ENCODE measurements at places on chromosomes 3 and 15.

DNA sequence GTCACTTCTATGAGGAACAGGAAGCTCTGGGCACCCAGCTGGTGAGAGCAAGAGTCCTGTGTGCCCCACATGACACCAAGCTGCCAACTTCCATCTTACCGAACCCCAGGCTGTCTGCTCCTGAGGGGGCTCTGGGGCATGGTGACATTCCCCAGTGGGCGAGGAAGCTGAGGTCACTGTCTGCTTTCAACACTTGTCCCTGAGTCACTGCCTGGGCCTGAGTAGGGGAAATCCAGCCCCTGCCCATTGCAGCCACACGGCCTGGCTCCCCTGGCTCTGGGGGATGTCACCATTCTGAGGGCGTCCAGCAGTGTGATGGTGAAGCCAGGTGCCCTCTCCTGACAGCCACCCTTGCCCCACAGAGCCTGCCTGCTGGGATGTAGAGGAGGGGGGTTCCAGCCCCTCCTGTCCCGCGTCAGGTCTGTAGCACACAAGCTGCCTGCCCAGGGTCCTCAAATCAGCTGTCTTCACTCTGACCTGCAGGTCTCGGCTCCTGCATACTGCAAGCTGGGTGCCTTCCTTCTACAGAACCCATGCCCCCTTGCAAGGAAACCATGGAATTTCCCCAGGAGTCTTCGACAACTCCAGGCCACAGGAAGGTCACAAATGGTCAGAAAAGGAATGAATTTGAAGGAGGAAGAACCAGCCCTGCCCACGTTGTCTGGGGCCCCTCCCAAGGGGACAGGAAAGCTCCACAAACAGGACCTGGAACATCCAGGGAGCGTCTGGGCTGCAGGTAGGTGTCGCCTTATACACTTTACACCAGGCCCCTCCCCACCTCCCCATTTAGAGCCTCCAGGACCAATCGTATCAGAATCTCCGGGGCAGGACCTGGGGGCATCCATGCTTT lies 69.9 kb upstream of the GATM start:
- DNase-seq: no peak

GRCh38 chr3:178517665-178518334 lies 18.4 kb upstream of the KCNMB2 start:
- DNase-seq: no peak

- DNase-seq: no peak
Observed at GRCh38 chr3:41286305-41286704, 87.0 kb downstream of the CTNNB1 start.

GRCh38 chr3:111810909-111811308 lies 48.2 kb upstream of the PHLDB2 start:
- no peak for DNase-seq

GRCh38 chr15:64943512-64944225 lies 32.0 kb downstream of the ANKDD1A start:
- no peak for DNase-seq

DNA sequence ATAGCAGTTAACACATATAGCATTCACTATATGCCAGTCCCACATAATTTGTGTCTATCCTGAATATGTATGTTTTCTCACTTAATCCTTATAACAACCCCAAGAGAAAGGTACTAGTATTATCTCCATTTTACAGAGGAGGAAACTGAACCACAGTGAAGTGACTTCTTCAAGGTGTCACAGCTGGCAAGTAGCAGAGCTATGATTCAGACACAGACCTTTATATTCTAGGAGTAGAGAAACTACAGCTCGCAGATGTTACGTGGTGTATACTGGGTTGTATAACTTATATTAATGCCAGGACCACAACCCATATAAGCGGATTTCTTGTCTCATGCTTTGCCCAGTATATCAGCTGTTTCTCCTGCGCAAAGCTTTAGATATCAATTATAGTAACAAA lies 29.5 kb upstream of the ICE2 start:
- no peak for DNase-seq

GRCh38 chr3:4425707-4426106 lies 41.4 kb downstream of the SUMF1 start:
- DNase-seq: no peak

GRCh38 chr15:49418811-49419210 lies 4.2 kb upstream of the FGF7 start:
- DNase-seq: no peak

- DNase-seq: no peak
Observed at GRCh38 chr3:190596349-190597285, 82.7 kb downstream of the IL1RAP start.

DNA sequence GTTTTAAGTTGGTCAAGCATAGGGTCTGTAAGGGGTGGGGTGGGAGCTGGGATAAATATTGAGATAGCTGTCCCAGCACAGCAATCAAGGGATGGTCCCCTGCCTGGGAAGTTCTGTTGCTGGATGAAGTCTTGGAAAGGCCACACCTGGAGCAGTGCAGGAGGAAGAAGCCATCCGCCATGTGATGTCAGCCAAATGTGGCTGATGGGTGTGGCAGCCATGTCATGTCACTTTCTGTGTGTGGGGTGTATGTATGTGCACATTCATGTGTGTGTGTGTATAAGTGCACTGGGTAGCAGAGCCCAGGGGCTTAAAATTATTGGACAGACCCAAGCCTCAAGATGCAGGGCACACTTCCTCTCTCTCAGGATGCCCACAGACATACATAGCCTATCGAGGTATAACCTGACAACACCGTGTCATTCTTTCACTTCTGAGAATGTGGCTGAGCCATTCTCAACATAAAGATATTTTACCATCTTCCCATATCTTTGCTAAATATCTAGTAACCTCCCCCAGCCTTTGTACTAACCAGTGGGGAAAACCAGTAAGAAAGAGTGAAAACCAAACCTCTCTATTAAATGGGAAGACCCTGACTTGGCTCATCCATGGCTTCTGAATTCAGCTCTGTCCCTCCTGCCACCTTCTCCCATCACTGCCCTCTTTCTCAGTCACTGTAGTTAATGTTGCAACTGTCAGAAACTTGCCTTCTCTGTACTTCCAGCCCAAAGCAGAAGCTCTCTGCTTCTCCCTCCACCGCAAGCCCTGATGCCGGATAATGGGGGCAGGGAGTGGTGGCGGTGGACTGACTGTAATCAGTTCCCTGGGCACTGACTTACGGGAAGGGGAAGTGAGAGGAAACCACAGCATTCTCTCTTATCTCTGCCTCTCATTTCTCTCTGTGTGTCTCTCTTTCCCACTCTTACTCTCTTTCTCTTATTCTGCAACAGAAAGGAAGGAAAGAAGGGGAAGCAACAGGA lies 11.2 kb downstream of the TNFSF10 start:
- no peak for DNase-seq

DNA sequence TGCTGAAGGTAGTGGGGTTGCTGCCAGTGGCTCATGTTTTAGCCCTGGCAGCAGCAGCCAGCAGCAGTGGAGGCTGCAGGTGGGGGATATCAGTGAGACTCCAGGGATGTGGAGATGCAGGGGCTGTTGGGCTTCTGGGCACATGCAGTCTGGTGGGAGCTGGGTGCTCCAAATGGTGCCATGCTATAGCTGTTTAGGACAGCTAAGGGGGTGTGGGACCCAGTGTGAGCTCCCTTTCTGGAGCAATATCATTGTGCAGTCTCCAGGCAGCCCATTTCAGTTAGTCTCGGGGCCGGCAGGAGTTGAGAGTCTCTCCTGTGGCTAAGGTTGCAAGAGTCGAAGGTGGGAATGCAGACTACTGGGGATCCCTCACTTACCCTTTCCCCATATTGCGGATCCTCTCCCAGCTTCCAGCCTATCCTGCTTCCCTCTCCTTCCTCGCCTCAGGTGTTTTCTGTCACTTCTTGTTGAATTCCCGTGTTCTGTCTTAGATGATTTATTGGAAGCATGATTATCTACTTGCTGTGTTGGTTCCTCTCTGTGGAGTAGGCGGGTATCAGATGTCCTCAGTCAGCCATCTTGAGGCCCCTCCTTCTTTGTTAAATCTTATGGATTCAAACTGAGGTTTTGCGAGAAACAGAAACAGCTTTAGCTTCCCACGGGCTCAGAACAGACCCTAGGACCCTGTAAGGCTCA lies 112.0 kb downstream of the FAM43A start:
- no peak for DNase-seq

GRCh38 chr15:72153269-72154000 lies 35.2 kb downstream of the SENP8 start:
- no peak for DNase-seq

DNA sequence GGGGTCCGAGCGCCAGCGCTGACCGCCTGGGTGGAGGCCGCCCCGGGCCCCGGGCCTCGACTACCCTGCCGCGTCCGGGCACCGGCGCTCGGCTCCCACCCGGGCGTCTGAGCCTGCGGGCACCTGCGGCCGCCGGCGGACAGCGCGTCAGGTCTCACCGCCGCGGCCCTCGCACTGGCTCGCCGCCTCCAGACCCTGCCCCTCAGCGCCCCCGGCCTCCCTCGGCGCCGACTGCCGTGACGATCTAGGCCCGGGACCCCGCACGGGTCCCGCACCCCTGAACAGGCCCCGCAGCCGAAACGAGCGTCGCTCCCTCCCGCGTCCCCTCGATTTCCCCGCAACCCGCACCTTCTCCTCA lies 297 bp downstream of the PRC1 start:
- no peak for DNase-seq

GRCh38 chr15:74294010-74294409 lies 57.9 kb downstream of the CCDC33 start:
- DNase-seq: no peak

DNA sequence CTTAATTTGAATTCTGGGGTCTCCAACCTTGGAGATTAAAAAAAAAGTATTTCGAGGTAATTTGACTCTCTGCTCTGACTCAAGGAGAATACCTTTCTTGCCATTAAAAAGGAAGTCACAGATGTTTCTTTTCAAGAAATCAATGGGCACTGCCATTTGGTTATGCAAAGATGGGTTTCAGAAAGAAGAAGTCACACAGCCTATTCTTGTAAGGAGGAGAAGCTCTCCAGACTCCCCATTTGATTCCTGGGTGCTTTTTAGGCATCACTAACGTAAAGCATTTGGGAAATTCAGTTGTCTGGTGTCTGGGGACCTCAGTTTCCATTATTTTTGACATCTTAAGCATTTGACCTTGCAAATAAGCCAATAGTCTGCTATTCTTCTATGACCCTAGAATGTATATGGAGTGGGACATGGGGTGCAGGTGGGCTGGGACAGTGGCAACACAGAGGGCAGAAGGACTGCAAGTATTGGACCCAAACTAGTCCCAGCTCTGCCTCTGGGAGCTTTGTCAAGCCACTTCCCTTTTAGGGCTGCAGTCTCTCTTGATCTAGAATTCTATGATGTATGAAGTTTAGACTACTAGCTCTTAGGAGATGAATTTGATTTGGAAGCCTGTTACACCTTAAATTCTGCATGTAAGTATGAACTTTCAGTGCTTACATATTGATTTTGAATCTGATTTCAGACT lies 27.8 kb downstream of the IL5RA start:
- DNase-seq: no peak

DNA sequence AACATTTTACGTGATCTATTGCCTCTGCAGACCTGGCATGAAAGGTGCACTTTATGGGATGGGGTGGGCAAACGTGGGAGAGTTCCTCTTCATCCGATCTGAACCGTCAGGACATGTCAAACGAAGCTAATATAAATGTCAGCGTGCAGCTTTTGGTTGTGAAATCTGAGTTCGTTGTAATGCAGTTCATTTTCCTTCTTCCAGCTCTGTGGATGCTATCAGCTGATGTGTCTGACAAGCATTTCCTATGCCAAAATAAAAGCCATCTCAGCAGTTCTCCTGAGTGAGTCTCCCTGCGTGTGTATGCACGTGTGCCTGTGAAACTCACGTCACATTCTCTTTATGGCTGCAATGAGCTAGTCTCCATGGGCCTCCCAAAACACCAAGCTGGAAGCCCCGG lies 512.3 kb downstream of the MCTP2 start:
- DNase-seq: no peak

GRCh38 chr3:113096188-113096892 lies 105.6 kb downstream of the GTPBP8 start:
- no peak for DNase-seq

- no peak for DNase-seq
Observed at GRCh38 chr15:87201986-87202385, 1054.6 kb downstream of the NTRK3 start.

- no peak for DNase-seq
Observed at GRCh38 chr3:33575311-33575710, 135.1 kb upstream of the UBP1 start.

DNA sequence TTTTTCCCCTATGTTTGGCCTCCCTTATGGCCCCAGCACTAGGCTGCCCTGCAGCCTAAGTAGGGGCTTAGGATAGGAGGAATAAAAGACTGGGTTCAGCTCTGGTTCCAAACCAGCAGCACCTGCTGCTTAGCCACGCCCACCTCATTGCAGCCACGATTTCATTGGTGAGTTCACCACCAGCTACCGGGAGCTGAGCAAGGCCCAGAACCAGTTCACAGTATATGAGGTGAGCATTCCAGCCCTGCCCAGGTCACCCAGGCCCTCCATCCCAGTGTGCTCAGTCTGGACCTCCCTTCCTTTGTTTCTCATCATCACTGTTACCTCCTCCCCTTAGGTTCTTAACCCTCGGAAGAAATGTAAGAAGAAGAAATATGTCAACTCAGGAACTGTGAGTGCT lies 11.5 kb downstream of the CPNE9 start:
- DNase-seq: no peak

- DNase-seq: no peak
Observed at GRCh38 chr15:26376243-26376642, 396.6 kb downstream of the GABRB3 start.

- DNase-seq: no peak
Observed at GRCh38 chr15:58404020-58404419, 27.8 kb upstream of the LIPC start.

GRCh38 chr3:171442184-171442583 lies 18.0 kb downstream of the TNIK start:
- DNase-seq: no peak

DNA sequence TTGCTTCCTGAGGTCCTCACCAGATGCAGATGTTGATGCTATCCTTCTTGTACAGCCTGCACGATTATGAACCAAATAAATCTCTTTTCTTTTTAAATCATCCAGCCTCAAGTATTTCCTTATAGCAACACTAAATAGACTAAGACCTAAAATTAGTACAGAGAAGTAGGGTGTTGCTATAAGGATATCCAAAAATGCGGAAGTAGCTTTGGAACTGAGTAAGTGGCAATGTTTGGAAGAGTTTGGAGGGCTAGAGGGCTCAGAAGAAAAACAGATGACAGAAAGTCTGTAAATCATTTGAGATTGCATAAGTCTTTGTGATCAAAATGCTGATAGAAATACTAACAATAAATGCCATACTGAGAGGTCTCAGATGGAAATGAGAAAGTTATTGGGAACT lies 894.9 kb downstream of the DIPK2A start:
- DNase-seq: no peak

DNA sequence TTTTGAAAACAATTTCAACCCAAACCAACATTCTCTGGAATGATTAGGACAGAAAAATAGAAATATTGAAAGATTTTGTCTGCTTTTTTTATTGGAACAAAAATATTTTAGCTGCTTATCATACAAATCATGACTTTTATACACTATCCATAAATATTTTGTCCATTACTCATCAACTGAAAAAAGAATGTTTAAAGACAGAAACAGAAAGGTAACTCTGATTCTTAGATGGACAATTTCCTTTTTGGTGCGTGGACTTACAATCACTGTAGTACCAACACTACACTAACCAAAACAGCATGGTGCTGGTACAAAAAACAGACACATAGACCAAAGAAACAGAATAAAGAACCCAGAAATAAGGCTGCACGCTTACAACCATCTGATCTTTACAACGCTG lies 582.8 kb upstream of the CCDC54 start:
- DNase-seq: no peak

- DNase-seq: no peak
Observed at GRCh38 chr15:77440378-77440999, 19.8 kb downstream of the HMG20A start.

- DNase-seq: no peak
Observed at GRCh38 chr15:100457201-100457600, 71.5 kb downstream of the CERS3 start.

- DNase-seq: no peak
Observed at GRCh38 chr15:60614862-60615771, 136.2 kb upstream of the ICE2 start.
